ENCODE measurements at places on chromosomes 6 and 20. TPM values are rescaled to one million over a fixed set of nuclear protein-coding genes. Genes with fewer than 3 reads are reported as not detected.

Gene FAM209A
- total RNA-seq: 0.28 TPM

DNA sequence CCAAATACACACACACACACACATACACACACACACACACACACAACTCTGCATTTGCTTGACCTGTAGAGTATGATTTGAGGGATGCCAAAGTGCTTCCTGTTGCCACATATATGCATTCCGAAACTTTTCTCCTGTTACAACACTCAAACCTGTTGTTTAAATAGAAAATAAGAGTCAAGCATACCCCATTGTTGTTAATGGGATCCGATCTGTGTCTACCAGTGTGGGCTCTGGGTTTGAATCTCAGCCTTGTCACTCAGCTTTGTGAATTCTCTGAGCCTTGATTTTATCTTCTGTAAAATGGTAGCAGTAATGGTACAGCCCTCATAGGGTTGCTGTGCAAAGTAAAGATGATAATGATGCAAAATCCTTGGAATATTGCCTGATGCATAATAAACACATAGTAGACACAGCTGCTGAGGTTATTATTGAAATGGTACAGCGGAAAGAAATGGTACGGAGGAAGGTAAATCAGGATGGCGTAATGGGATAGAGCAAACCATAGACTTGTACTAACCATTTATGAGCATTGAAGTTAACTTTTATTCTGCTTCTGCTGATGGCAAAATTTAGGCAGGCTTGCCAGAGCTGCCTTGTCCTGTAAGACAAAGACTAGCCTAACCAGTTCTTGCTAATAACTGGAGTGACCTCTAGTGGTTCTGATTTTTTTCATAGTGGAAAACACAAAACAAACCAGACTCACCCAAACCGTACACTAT is 113.5 kb upstream of the PHACTR1 start:
- no peak for DNase-seq
- no peak overlapping the region for H3K27ac ChIP-seq
- no peaks in the 10 kb centered on the region for H3K36me3 ChIP-seq
- H3K4me1 ChIP-seq: peaks cover 15% of the 10 kb centered on the region
- H3K4me3 ChIP-seq: no peak overlapping the region

DNA sequence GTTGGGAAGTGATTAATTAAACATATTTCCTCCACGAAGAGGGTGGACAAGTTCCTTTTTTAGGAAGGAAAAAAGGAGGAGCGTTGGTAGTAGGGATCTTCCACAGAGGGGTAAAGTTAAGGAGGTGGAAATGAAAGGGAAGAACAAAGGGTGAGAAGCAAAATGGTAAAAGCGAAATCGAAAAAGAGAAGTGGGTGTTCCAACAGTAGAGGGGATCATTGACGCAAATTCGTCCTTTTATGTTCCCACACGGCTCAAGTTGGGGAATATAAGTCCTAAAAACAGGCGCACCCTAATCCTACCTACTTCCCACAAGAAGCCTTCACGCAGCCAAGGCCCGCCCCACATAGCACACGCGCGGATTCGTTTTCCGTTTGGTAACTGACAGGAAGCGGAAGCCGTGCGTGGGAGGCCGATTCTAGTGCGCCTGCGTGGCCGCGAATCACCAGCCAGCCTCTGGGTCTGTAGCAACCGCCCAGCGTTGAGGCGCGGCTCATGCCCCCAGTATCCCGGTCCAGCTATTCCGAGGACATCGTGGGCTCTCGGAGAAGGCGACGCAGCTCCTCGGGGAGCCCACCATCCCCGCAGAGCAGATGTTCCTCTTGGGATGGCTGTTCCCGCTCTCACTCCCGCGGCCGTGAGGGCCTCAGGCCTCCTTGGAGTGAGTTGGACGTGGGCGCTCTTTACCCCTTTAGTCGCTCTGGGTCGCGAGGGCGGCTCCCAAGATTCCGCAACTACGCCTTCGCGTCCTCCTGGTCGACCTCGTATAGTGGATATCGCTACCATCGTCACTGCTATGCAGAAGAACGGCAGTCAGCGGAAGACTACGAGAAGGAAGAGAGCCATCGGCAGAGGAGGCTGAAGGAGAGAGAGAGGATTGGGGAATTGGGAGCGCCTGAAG is at the start of gene NKAPL:
TSS of gene NKAPL (plus strand) at position 421 of the 901 bp plus-strand sequence. CDS start at position 496, 75 bp downstream.
- H3K4me1 ChIP-seq: no peaks in the 10 kb centered on the region
- H3K27ac ChIP-seq: no peak within 1 kb of the TSS
- peak within 1 kb of the TSS; percentile 57 for H3K4me3 ChIP-seq
- H3K36me3 ChIP-seq: no peaks in the 10 kb centered on the region
- H3K27me3 ChIP-seq: peaks cover 75% of the 10 kb centered on the region
- peak; percentile 24 for DNase-seq

GRCh38 chr6:147802459-147802858 is 294.0 kb downstream of the SAMD5 start:
- peaks cover 6% of the 10 kb centered on the region for H3K36me3 ChIP-seq
- no peaks in the 10 kb centered on the region for H3K27me3 ChIP-seq
- no peaks in the 10 kb centered on the region for H3K4me1 ChIP-seq
- H3K27ac ChIP-seq: no peak overlapping the region
- no peak for DNase-seq

DNA sequence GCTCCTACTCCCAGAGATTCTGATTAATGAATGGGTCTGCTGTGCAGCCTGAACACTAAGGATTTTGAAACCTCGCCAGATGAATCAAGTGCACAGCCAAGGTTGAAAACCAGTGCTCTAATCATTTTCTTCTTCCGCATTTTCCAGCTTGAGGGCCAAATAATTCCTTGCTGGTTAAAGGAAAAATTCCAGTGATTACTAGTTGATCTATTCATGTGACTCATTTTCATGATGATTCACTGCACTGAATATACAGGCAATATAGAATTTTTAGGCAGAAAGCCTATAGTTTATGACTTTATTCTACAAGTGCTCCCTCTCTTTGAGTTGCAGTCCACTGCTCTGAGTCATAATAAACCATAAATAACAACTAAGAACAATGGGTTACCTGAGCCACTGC is 80.6 kb upstream of the PROKR2 start:
- H3K36me3 ChIP-seq: no peaks in the 10 kb centered on the region
- H3K27me3 ChIP-seq: no peaks in the 10 kb centered on the region
- no peak overlapping the region for H3K27ac ChIP-seq
- no peak overlapping the region for H3K4me3 ChIP-seq

GRCh38 chr6:105564121-105564902 is 161.4 kb upstream of the PREP start:
- DNase-seq: no peak
- H3K4me3 ChIP-seq: no peak overlapping the region
- peaks cover 7% of the 10 kb centered on the region for H3K36me3 ChIP-seq
- no peaks in the 10 kb centered on the region for H3K27me3 ChIP-seq
- H3K27ac ChIP-seq: no peak overlapping the region

DNA sequence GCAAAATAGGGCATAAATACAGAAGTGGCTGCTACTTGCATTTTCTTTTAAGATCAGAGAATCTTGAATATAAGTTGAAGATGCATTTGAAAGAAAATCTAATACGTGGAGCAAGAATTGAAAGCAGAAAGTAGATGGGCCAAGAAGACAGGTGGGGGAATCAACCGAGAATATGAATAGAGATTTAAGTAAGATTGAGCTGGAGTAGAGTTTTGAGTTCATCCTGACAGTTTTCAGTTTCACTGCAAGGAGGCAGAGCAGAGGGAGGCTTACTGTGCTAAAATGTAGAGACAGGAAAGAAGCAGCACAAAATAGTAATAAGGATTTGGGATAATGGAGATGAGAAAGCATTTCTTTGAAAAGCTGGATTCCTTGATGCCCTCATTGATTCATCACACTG is 214.5 kb downstream of the GJA1 start:
- DNase-seq: no peak
- H3K4me3 ChIP-seq: no peak overlapping the region
- 0 out of 2 replicates have a peak, but pooled peaks cover 2% of the 10 kb centered on the region for H3K36me3 ChIP-seq
- peaks cover 11% of the 10 kb centered on the region for H3K4me1 ChIP-seq
